Activated CD8-positive, alpha-beta memory T cell treated with anti-CD3 and anti-CD28 coated beads, Interleukin-2, amount 10 ng/mL, durations not matched to agents 7 days and 5 days (primary cell): ENCODE measurements at places on chromosomes 1 and 21. TPM values are rescaled to one million over a fixed set of nuclear protein-coding genes. Genes with fewer than 3 reads are reported as not detected.

DNA sequence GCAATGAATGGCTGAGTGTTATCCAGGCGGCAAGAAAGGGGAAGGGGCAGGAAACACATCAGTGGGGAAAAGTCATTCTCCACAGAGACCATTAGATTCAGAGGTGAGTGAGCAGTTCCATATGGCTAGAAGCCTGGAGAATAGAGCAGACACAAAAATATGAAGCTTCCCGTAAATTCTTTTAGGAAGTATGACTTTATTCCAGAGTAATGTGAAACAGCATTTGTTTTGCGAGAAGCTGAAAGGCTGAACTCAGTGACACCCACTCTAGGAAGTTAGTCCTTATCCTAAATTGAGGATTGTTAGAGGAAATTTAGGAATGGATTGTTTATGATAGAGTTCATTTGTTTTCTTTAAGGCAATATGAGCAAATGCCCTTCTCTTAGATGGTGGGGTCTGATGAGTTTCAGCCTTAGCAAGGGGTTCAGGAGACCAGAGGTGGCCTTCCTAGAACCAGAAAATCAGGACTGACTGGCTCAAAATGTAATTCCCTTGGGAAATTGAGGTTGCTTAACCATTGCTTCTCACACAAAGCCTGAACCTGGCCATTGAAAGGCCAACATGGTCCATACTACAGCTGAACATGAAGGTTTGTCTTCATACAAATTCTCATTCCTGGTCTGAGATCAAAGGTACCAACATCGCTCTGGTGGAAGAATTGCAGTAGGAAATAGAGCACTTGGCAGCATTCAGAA is 167.5 kb downstream of the TPR start:
- peaks cover 28% of the 10 kb centered on the region for H3K27me3 ChIP-seq
- no peak overlapping the region for H3K4me3 ChIP-seq
- no peak overlapping the region for H3K27ac ChIP-seq
- no peak for DNase-seq
- no peaks in the 10 kb centered on the region for H3K4me1 ChIP-seq

DNA sequence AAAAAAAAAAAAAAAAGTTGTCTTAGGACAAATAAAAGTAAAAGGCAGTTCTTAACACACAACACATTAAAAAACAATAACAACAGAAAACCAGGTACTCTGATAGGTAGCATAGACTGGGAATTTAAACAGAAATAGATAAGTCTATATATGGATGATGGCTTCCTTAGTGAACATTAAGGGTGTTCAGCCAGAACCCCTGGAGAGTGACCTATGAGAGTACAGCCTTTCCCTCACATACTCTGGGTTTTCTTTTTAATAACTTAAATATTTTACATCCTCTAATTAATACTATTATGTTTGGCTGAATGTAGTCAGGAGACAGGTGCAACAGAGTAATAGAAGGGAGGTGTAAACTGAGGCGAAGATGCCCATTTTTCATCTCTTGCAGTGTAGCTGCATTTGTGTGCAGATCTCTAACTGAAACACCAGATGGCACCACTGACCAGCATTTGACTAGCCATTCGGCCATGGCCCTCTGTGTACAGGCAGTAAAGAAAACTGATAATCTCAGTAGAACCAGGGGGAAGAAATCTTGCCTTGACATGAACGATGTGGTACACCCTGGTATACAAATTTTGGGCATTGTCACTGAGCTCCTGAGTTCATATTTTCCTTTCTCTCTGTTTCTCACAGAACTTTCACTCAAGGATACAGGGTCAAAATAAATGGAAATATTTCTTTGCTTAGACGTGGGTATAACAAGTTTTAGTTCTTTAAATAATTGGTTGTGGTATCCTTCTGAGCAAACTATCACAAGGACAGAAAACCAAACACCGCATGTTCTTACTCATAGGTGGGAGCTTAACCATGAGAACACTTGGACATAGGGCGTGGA is 7.6 kb downstream of the TTF2 start:
- H3K27me3 ChIP-seq = no peaks in the 10 kb centered on the region
- H3K27ac ChIP-seq = peak overlapping the region; percentile 20
- H3K4me3 ChIP-seq = no peak overlapping the region
- peaks cover 52% of the 10 kb centered on the region for H3K4me1 ChIP-seq

DNA sequence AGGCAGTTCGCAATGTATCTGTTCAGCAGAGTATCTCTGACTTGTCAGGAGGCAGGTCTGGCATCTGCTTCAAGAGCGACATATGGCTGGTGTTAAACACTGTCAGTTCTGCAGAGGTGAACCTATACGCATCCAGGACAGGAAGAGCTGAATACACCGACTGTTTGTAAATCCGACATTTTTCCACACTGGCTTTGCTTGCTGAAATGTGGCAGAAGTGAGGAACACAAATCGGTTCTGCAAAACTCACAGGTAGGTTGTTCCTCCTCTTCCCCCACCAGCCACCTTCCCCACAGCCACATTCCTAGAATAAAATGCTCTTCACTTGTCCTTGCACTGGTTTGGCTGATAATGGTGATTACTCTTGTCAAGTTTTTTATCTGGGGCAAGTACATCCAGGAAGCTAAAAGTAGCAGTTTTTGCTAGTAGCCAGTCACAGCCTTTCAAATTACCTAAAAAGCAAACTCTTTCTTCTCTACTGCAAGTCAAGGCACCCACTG is 289.2 kb downstream of the GRIK1 start:
- no peak overlapping the region for H3K4me3 ChIP-seq
- H3K27me3 ChIP-seq = peaks cover 3% of the 10 kb centered on the region
- no peak for DNase-seq
- H3K4me1 ChIP-seq = peaks cover 2% of the 10 kb centered on the region
- H3K36me3 ChIP-seq = peaks cover 2% of the 10 kb centered on the region

ZNF678 gene
- 6.7 TPM for total RNA-seq

DNA sequence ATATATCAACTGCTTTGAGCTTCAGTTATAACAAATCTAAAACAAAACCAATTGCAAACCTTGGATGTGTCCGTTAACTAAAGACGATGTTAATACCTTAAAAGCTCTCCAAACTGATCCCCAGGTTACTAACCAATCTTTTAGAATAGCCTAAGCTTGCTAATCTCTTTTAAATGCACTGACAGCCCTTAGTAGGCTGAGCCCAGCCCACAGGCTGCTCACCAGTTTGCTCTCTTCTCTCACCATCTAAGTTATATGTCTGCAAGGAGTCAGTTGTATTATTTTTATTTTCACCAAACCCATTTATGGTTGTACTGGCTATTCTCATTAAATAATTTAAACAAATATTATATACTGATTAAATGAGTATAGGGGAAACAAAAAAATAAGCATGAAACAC is 199.5 kb downstream of the ADGRL2 start:
- no peak overlapping the region for H3K27ac ChIP-seq
- no peak for DNase-seq
- no peaks in the 10 kb centered on the region for H3K4me1 ChIP-seq
- no peaks in the 10 kb centered on the region for H3K27me3 ChIP-seq

DNA sequence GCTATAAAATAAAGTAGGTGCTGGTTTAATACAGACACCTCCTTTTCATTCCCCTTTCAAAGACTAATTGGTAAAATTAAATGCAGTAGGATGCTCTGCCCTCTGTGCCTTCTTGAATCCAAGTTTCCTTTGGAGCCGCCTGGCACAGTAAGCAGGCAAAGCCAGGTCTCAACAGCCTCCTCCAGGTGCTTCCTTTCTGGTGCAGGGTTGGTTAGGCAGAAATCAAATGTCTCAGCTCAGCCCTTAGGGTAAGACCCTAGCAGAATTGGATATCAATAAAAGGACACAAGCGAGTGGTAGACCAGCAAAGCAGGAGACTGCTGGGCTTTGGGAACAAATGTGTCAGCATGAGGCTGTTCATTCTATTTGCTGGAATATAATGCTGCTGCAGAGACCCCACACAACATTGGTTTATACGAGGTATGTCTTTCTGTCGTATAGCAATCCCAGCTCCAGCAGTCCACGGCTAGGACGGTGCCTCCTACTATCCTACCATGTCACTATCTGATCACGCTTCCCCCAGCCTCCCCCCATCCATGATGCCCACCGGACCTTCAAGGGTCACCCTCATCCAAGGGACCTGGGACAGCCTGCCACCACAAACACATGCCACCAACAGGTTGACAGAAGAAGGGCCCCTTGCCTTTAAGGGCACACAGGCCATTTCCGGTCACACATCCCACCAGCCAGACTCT is 58.4 kb downstream of the CAPN2 start:
- peak; percentile 36 for DNase-seq
- H3K4me3 ChIP-seq = no peak overlapping the region
- no peaks in the 10 kb centered on the region for H3K27me3 ChIP-seq
- H3K4me1 ChIP-seq = peaks cover 44% of the 10 kb centered on the region
- peaks cover 66% of the 10 kb centered on the region for H3K36me3 ChIP-seq
- H3K27ac ChIP-seq = no peak overlapping the region

DNA sequence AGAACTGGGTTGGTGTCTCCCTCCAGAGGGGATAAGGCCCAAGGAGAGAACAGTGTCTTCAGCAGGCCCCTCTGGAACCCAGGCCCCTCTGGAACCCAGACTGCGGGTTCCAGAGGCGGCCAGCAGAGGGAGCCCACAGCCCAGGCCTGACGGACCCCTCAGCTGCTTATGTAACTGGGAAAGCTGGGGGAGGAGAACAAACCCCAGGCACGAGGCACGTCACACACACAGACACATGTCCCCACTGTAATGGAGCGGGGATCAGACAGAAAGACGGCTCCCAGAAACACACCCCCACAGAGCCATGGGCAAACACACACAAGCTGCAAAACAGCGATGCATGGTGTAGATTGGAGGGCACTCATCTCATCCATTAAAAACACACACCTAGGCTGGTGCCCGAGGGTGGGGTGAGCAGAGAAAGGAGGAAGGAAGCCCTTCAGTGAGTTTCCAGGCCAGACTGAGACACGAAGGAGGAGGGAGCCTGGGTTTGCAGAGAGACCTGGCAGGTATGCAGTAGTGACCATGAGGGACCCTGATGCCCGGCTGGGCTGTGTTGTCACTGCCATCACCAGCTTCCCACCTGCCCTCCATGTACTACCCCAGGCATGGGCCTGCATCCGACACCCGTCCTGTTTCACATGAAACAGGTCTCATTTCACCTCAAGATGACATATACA is 2.8 kb upstream of the IGSF8 start:
- peak; percentile 78 for DNase-seq
- H3K27ac ChIP-seq = no peak overlapping the region
- H3K4me1 ChIP-seq = peaks cover 35% of the 10 kb centered on the region
- H3K36me3 ChIP-seq = no peaks in the 10 kb centered on the region
- no peak overlapping the region for H3K4me3 ChIP-seq
- H3K27me3 ChIP-seq = no peaks in the 10 kb centered on the region
